ENCODE measurements at places on chromosomes 3 and 15.

DNA sequence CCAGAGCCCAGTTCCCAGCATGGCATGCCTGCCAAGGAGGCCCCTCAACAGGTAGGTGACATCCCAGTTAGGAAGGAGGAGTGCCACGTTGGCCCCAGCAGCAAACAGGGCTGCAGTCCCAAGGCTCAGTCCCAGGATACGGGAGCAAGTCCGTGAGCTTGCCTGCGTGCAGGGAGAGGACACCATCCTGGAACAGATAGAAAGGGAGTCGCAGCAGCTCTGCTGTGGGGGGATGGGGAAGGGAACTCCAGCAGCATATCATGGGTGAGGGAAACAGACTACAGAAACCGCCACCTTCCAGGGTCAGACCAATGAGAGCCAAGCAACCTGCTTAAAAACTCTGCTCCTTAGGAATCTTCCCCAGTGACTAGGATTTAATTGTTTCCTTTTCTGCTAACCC is 9.4 kb upstream of the DYNLT2B start:
- no peak for DNase-seq

GRCh38 chr3:81872566-81872965 is 111.1 kb upstream of the GBE1 start:
- no peak for DNase-seq

- DNase-seq, result no peak
Measured at GRCh38 chr15:90674476-90674875, 42.7 kb upstream of the BLM start.

GRCh38 chr3:139780593-139780992 is 102.8 kb upstream of the NMNAT3 start:
- DNase-seq, result no peak

DNA sequence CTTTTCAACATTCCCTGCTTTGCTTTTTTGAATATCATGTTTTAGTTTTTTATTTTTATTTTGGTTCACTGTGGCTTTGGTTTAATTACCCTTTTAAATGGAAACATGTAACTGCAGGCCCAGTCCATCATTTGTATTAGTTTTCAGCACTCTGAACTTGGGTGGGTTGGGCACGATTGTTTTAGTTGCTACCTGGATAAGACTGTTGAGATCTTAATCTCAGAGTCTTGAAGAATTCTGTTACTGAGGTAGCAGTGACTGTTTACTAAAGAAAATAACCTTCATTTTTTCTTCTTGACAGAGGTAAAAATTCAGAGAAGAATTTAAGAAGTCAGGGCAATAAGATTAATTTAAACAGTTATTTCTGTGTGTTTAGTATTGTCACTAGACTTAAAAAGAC is 15.2 kb downstream of the PLCL2 start:
- DNase-seq, result no peak

- no peak for DNase-seq
Measured at GRCh38 chr3:125200731-125201139, 11.8 kb downstream of the SLC12A8 start.

DNA sequence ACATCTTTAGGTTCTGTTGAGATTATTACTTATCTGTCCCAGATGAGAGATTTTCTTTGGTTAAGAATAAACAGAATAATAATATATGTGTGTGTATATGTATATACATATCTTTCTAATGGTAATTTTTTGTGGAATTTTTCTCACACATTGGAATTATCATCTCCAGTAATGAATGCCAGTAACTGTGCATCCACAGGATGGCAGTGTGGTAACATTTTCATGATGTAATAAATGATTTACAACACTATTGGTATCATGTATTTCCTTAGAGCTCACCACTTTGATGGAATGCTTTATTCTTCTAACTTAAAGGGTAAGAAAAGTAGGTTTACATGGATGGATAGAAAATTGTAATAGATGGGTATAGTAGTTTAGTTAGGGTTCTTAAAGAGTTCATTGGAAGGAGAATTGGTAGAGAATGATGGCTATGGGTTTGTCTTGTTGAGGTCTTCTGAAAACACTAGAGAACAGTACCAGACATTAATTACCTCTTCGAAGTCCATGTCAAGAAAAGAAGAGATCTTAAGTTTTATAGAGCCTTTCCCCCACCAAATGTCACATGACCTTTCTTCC is 78.1 kb downstream of the STT3B start:
- DNase-seq, result no peak

GRCh38 chr3:2921903-2922302 is 188.3 kb downstream of the IL5RA start:
- DNase-seq, result no peak

DNA sequence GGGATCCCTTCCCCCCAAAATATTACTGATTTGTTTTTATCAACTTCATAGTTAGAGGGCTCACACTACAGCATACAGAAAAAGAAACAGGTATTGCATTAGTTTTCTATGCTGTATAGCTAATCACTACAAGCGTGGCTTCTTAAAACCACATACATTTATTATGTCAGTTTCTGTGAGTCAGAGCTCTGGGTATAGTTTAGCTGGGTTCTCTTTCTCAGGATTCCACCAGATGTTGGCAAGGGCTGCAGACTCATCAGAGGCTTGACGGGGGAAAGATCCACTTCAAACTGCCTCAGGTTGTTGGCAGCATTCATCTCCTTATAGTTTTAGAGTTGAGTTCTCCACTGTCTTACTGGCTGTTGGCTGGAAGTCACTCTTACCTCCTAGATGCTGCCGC is 328.0 kb downstream of the NLGN1 start:
- DNase-seq, result no peak

- DNase-seq, result no peak
Measured at GRCh38 chr3:192186498-192186897, 540.8 kb downstream of the FGF12 start.

DNA sequence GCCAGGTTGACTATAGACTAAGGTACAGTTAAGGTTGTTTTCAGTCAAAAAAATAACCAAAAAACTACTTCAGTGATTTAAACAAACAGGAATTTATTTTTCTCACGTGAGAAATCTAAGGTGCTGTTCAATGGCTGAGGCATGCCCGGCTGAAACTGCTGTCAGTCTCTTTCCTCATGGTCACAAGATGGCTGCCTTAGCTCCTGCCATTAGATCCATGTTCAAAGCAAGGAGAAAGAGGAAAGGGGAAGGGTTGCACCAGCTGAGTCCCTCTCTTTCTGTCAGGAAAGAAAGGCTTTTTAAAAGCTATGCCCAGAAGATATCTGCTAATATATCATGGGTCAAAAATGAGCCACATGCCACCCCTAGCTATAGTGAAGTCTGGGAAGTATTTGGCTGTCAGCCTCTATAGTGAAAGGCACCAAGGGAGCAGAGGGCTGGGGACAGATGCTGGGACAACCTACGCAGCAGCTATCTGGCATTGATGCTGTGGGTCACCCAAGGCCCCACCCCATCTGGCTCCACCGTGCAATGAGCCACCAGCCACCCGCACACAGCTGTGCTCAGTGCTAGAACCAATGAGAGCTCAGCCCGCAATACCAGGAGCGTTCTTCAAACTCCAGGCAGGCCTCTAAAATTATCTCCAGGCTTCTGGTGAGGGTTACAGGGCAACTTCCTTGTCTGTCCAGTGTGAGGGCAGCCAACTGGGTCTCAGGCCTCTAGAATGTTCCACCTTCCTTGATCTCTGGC is 64.7 kb upstream of the GATA2 start:
- no peak for DNase-seq

- DNase-seq, result no peak
Measured at GRCh38 chr3:128554100-128554464, 61.1 kb upstream of the GATA2 start.

DNA sequence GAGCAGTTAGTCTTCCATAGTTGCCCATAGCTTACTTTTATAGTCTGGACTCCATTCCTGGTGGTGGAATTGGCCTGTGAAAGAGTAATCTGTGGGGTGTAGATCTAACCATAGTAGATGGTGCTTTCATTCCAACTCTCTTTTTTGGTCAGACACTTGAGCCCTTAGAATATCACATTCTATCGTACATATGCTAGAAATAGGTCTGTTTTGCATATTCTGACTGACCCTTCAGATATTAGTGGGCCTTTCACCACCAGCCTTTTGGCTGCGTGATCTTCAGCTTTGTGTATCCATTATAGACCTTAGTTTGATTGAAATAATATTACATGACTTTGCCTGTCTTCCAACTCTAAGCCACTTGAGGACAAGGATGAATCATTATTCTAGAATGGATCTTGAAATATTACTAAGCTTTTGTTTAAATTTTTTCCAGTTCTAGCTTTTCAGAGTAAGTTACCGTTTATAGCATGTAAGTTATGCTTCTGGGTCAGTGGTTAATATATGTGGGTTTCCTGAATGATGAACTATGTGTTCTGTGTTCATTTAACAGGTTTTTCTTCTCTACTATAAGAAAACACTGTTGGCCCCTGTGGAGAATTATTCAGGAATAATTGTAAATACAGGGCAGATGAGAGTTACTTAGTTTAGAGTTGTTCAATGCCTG is 8.7 kb downstream of the RAB7A start:
- DNase-seq, result no peak

DNA sequence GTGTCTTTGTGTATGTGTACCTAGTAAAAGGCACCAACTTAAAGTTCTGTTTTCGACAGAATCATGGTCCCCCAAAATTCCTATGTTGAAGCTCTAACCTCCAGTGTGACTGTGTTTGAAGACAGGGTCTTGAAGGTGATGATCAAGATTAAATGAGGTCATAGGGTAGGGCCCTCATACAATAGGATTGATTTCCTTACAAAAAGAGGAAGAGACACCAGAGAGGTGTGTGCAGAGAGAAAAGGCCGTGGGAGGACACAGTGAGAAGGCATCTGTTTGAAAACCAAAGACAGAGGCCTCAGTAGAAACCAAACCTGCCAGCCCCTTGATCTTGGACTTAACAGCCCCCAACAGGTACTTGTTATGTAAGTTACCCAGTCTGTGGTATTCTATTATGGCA is 52.0 kb upstream of the CORO2B start:
- DNase-seq, result no peak

DNA sequence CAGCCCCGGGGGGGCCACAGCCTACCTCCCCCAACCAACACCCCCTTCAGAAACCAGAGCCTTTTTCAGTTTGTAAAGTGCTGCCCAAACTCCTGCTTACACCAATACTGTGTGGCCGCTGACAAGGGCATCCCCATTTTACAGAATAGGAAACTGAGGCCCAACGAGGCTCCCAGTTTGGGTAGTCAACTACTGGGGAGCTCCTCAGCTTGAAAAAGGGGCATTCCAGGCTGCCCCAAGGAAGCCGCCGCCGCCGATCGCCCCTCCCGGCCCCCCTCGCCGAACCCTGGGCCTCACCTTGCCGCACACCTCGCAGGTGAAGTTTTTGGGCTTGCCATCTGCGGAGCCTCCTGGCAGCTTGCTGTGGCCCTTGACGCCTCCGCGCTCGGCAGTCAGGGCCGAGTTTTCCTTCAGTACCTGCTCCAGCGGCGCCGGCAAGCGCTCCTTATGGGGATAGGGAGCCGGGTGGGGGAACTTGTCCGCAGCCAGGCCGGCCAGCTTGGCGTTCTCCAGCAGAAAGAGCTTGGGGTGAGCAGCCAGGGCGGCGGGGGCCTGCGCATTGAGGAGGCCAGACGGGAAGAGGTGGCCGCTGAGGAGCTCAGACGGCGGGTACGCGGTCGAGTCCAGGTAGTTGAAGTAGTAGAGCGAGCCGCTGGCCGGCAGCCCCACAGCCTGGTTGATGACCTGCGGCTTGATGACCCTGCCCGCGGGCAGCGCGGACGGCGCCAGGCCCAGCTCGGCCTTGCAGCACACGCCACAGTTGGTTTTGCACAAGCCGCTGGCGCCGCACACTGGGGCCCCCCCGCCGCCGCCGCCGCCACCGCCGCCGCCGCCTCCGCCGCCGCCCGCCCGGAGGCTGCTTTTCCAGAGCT is 1.4 kb downstream of the FEZF2 start:
- no peak for DNase-seq

DNA sequence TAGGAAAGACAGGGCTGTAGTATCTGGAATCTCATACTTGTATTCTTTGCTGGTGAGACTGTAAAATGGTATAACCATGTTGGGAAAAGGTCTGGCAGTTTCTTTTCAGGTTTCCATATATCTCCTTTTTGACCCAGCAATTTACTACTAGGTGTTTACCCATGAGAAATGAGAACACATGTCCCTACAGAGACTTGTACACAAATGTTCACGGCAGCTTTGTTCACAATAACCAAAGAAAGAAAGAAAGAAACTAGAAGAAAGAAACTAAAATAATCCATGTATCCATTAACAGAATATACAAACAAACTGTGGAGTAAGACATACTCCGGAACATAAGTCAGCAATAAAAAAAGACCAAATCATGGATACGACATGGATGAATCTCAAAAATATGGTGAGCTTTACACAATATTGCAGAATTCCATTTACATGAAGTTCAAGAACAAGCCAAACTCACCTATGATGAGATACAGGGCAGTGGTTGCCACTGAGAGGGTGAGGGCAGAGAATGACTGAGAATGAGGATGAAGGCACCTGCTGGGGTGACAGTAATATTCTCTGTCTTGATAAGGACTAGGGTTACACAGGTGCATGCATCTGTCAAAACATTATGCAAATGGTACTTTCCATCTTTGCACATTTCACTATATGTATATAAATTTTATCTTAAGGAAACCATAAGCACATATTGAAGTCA is 2.7 kb downstream of the RFTN1 start:
- no peak for DNase-seq

DNA sequence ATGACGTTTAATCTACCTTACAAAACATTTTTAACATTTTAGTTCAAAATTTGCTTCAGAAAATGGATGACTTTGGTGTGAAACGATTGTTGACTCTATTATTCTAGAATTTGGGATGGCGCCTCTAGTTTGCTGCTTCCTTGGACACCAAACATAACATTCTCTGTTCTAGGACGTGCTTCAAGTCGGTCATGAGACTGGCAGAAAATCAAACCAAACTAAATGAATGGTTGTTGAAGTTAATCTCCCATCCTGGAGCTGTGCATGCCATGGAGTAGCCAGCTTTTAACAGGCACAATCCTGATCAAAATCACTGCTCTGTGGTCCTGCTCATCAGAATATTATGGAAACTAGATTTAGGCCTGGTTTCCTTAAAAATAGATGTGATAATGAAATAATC is 9.6 kb upstream of the LRRFIP2 start:
- DNase-seq, result no peak

- DNase-seq, result no peak
Measured at GRCh38 chr3:58560771-58561311, 16.4 kb downstream of the FAM107A start.

- DNase-seq, result no peak
Measured at GRCh38 chr3:10435850-10436249, 69.5 kb downstream of the ATP2B2 start.

GRCh38 chr15:33852570-33852969 is 115.7 kb upstream of the CHRM5 start:
- DNase-seq, result no peak

DNA sequence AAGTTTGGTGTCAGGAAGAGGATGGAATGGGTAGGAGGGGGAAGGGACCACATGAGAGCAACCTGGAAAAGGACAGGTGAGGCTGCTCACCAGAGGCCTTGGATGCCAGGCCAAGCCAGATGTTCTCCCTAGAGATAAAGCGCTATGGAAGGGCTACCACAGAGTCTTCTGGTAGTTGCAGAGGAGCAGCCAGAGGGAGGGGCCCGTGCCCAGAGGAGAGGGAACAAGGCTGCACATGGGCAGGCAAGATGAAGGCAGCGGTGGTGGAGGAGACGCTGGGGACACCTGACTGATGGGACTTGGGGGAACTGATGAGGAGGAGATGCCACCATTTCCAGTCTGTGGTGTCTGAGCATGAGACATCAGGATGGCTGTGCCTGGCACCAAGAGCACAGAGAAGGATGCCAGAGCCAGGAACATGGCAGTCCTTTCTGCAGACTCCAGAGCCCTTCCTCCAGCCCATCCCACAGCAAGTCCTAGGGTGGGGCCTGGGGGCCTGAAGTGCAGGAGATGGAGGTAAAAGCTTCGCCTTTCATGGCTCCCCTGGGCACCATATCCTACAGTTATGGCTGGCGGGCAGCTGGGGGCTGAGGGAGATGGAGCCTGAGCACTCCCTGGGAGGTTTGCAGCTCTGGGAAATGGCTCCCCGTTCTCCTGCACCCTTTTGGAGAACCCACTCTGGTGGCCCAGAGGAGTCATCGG is 103.0 kb downstream of the ETFA start:
- no peak for DNase-seq

All from heart left ventricle (tissue), 16 donors.